Naive thymus-derived CD8-positive, alpha-beta T cell (primary cell): ENCODE measurements at places on chromosomes 5 and 9.

DNA sequence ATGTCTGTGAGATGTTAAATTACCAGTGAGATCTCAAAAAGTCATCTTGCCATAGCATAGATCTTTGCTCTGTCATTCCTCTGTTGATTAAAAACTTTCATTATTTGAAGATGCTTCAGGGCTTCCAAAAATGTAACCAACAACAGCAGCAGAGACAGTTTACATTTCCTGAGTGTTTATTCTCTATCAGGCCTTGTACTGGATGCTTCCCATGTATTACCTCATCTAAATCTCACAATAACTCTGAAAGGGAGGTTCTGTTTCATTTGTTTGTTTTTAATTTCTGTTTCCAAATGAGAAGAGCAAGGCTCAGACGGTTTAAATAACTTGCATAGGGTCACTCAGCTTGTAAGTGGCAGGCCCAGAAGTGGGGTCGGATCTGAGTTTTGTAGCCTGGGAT is 45.2 kb downstream of the MRRF start:
- peaks cover 2% of the 10 kb centered on the region for H3K4me1 ChIP-seq
- H3K27me3 ChIP-seq, result no peaks in the 10 kb centered on the region
- H3K36me3 ChIP-seq, result peaks cover 28% of the 10 kb centered on the region
- H3K27ac ChIP-seq, result no peak overlapping the region
- no peak overlapping the region for H3K4me3 ChIP-seq

DNA sequence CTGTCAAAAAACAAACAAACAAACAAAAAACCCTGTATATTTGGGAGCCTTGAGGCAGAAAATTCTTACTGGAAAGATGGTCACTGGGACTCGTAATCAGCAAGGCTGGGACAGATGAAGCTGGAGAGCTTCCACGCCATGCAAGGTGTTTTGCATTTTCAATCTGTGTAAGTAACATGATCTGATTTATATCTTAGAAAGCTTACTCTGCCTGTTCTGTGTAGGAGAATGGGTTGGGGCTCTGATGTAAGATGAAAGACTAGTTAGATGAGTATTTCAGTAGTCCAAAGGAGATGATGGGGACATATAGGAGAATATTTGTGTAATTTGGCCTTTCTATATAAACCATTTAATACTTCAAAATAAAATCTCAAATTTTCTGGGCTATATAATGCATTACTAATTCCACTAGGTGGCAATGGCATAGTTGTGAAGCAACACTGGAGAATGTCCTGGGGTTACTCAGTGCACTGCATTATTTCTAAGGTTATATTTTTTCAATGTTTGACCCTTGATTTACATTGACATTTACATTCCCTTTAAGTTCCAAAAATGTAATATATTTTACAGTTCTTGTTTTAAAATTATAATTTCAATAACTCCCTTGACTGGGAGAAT is 21.9 kb upstream of the FSD1L start:
- H3K36me3 ChIP-seq, result no peaks in the 10 kb centered on the region
- DNase-seq, result no peak
- no peak overlapping the region for H3K27ac ChIP-seq
- no peak overlapping the region for H3K4me3 ChIP-seq
- no peaks in the 10 kb centered on the region for H3K4me1 ChIP-seq

DNA sequence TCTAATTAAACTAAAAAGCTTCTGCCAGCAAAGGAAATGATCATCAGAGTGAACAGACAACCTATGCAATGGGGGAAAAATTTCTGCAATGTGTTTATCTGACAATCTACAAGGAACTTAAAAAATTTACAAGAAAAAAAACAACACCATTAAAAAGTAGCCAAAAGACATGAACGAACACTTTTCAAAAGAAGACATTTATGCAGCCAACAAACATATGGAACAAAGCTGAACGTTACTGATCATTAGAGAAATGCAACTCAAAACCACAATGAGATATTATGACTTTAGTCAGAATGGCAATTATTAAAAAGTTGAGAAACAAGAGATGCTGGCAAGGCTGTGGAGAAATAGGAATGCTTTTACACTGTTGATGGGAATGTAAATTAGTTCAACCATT is 530.4 kb upstream of the DAB2 start:
- H3K27ac ChIP-seq, result no peak overlapping the region
- no peaks in the 10 kb centered on the region for H3K27me3 ChIP-seq
- peaks cover 6% of the 10 kb centered on the region for H3K36me3 ChIP-seq
- no peak overlapping the region for H3K4me3 ChIP-seq
- H3K4me1 ChIP-seq, result no peaks in the 10 kb centered on the region

GRCh38 chr5:142287096-142287972 is 37.5 kb downstream of the SPRY4 start:
- DNase-seq, result no peak
- H3K36me3 ChIP-seq, result no peaks in the 10 kb centered on the region
- peaks cover 7% of the 10 kb centered on the region for H3K27me3 ChIP-seq
- H3K4me3 ChIP-seq, result no peak overlapping the region
- H3K4me1 ChIP-seq, result peaks cover 9% of the 10 kb centered on the region

- no peaks in the 10 kb centered on the region for H3K4me1 ChIP-seq
- peaks cover 2% of the 10 kb centered on the region for H3K27me3 ChIP-seq
- H3K27ac ChIP-seq, result no peak overlapping the region
- H3K36me3 ChIP-seq, result no peaks in the 10 kb centered on the region
- no peak overlapping the region for H3K4me3 ChIP-seq
- DNase-seq, result no peak
Measured at GRCh38 chr5:147887026-147887627, 8.6 kb downstream of the SCGB3A2 start.

DNA sequence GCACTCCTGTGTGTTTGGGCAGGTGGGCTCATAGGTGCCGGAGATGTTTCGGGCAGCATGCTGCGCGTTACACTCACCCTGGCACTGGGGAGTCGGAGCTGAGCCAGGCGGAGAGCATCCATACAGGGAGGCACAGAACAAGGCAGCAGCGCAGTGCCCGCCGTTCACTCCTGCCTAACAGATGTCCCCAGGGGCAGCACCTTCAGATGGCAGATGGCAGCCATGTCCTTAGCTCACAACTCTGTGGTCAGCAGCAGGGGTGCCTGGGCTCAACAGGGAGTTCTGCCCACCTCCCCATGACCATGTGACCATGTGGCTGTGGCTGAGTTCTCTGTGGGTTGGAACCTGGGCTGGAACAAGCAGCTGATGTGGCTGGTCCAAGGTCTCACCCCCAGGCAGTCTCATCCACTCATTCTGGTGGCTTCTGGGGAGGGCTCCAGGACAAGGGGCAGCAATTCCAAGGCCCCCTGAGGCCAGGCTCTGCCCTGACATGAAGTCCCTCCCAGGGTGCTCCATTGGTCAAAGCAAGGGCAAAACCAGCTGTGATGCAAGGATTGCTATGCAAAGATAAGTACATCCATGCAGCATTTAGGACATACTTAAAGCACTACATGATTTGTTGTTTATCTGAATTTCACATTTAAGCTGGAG is 64.2 kb downstream of the MRPL36 start:
- H3K36me3 ChIP-seq, result peaks cover 6% of the 10 kb centered on the region
- no peak overlapping the region for H3K4me3 ChIP-seq
- H3K27ac ChIP-seq, result no peak overlapping the region
- no peaks in the 10 kb centered on the region for H3K4me1 ChIP-seq
- H3K27me3 ChIP-seq, result peaks cover 12% of the 10 kb centered on the region
- no peak for DNase-seq

DNA sequence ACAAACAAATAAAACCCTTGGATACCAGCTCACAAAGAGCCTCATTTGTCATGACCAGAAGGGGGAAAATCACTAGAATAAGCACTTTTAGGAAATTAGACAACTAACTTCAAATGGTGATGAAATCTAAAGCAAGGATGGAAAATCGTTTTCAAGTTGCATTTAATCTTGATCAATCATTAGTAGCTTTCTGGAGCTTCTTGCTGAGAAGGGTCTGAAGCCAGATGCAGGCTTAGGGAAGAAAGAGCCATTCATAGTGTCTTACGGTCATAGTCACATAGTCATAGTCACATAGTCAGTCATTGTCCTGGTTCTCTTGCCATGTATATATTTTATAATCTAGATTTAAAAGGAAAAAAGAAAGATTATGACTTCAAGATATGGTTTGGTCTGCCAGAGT is 610.5 kb downstream of the ACTL7B start:
- H3K4me3 ChIP-seq, result no peak overlapping the region
- H3K4me1 ChIP-seq, result no peaks in the 10 kb centered on the region
- H3K27ac ChIP-seq, result no peak overlapping the region

DNA sequence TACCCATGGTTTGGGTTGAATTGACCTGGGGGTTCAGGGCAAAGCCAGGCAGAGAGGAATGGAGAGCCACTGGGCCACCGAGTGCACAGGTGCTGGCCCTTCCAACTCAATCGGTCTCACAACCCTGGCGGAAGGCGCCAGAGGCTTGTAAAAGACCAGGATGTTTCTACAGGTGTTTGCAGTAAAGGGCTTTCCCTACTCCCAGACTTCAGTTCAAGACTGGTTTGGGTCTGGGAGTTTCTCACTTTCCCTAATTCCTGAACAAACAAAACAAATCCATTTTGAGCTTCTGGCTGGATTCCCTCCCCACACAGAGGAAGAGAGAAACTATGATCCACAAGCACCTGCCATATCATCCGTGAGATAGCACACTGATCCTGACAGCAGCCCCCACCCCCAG is 125.2 kb upstream of the KLF4 start:
- H3K27me3 ChIP-seq, result peaks cover 13% of the 10 kb centered on the region
- no peak for DNase-seq
- no peak overlapping the region for H3K27ac ChIP-seq
- no peaks in the 10 kb centered on the region for H3K36me3 ChIP-seq
- no peaks in the 10 kb centered on the region for H3K4me1 ChIP-seq
- H3K4me3 ChIP-seq, result no peak overlapping the region

- H3K27ac ChIP-seq, result no peak overlapping the region
- no peaks in the 10 kb centered on the region for H3K36me3 ChIP-seq
- no peak for DNase-seq
- peaks cover 3% of the 10 kb centered on the region for H3K27me3 ChIP-seq
- H3K4me1 ChIP-seq, result no peaks in the 10 kb centered on the region
Measured at GRCh38 chr5:107219993-107220392, 450.7 kb downstream of the EFNA5 start.

GRCh38 chr9:110340306-110340705 is 2.6 kb upstream of the TXNDC8 start:
- H3K4me3 ChIP-seq, result no peak overlapping the region
- no peaks in the 10 kb centered on the region for H3K4me1 ChIP-seq
- DNase-seq, result no peak
- no peaks in the 10 kb centered on the region for H3K36me3 ChIP-seq
- H3K27me3 ChIP-seq, result peaks cover 3% of the 10 kb centered on the region
- H3K27ac ChIP-seq, result no peak overlapping the region

GRCh38 chr9:92973700-92974099 is 26.4 kb downstream of the FGD3 start:
- H3K4me1 ChIP-seq, result peaks cover 92% of the 10 kb centered on the region
- peak overlapping the region; percentile 72 for H3K4me3 ChIP-seq
- H3K27ac ChIP-seq, result peak overlapping the region; percentile 87

GRCh38 chr5:76867038-76867437 is 17.2 kb downstream of the S100Z start:
- no peak overlapping the region for H3K27ac ChIP-seq
- no peak for DNase-seq
- H3K36me3 ChIP-seq, result no peaks in the 10 kb centered on the region
- H3K27me3 ChIP-seq, result no peaks in the 10 kb centered on the region
- H3K4me3 ChIP-seq, result no peak overlapping the region

DNA sequence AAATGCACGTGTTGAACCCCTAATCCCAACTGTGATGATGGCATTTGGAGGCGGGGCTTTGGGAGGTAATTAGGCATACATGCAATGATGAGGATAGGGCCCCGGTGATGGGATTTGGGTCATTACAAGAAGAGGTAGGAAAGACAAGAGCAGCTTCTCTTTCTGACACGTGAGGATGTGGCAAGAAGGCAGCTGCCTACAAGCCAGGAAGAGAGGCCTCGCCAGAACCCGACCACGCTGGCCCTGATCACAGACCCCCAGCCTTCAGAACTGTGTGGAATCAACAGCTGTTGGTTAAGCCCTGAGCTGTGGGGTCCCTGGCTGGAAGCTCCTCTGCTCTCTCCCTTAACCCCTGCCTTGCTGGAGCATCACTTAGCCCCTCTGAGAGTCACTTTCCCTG is 57.5 kb downstream of the COL23A1 start:
- H3K27ac ChIP-seq, result no peak overlapping the region
- no peak overlapping the region for H3K4me3 ChIP-seq
- no peaks in the 10 kb centered on the region for H3K27me3 ChIP-seq
- no peaks in the 10 kb centered on the region for H3K36me3 ChIP-seq
- peaks cover 6% of the 10 kb centered on the region for H3K4me1 ChIP-seq

GRCh38 chr5:21765406-21765805 is 1087.7 kb downstream of the CDH12 start:
- no peak overlapping the region for H3K4me3 ChIP-seq
- H3K27ac ChIP-seq, result no peak overlapping the region
- H3K27me3 ChIP-seq, result no peaks in the 10 kb centered on the region
- no peak for DNase-seq

GRCh38 chr5:178240766-178241165 is 8.2 kb upstream of the PHYKPL start:
- no peaks in the 10 kb centered on the region for H3K36me3 ChIP-seq
- H3K27ac ChIP-seq, result peak overlapping the region; percentile 95
- peak overlapping the region; percentile 75 for H3K4me3 ChIP-seq
- H3K27me3 ChIP-seq, result no peaks in the 10 kb centered on the region
- H3K4me1 ChIP-seq, result peaks cover 68% of the 10 kb centered on the region
- no peak for DNase-seq

- peaks cover 94% of the 10 kb centered on the region for H3K36me3 ChIP-seq
- H3K27me3 ChIP-seq, result no peaks in the 10 kb centered on the region
- H3K27ac ChIP-seq, result no peak overlapping the region
- no peaks in the 10 kb centered on the region for H3K4me1 ChIP-seq
Measured at GRCh38 chr9:128528445-128529160, 23.8 kb upstream of the SPTAN1 start.

DNA sequence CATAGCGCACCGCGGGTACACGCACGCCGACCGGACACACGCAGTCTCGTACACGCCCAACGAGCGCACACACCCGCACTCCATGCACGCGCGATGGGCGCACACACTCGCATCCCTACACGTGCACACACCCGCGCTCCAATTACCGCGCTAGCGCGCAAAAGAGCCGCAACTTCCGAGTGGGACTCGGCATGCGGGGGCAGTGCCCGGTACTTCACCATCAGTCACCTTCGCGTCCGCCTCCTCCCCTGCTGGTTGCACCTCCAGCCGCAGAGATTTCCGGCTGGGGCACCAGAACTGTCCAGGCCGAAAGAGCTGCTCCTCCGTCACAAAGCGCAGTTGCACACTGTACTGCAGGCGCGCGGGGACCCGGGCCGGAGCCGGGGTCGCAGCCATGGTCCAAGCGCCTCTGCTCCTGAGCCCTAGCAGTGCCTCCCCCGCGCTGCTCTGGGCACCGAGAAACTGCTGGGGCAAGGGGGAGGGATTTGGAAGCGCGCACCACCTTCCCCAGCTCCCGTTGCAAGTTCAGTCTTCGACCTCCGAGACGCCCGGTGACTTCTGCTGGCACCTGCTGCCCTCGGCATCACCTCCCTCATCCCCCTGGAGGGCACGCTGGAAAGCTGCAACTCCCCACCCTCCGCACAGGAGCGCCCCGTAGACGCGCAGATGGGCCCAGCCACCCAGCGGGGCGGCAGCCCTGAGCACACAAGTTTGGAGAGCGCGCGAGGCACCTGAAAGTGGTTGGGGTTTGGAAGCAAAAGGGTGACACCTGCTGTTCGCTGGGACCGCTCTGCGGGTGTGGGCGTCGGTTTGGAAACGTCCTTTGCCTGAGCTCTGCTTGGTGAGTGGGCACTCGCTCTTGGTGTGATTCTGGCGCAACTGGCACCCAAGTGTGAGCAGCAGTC is 337.4 kb upstream of the PUM3 start:
- no peak overlapping the region for H3K4me3 ChIP-seq
- H3K36me3 ChIP-seq, result no peaks in the 10 kb centered on the region
- no peak overlapping the region for H3K27ac ChIP-seq
- H3K27me3 ChIP-seq, result peaks cover 66% of the 10 kb centered on the region
- H3K4me1 ChIP-seq, result no peaks in the 10 kb centered on the region

GRCh38 chr5:122435234-122435633 is 123.2 kb downstream of the SNCAIP start:
- no peak overlapping the region for H3K4me3 ChIP-seq
- H3K4me1 ChIP-seq, result no peaks in the 10 kb centered on the region
- H3K27me3 ChIP-seq, result peaks cover 5% of the 10 kb centered on the region
- DNase-seq, result no peak
- no peaks in the 10 kb centered on the region for H3K36me3 ChIP-seq
- H3K27ac ChIP-seq, result no peak overlapping the region
